HFF-Myc (cell line): ENCODE measurements at places on chromosomes 2 and 18.

DNA sequence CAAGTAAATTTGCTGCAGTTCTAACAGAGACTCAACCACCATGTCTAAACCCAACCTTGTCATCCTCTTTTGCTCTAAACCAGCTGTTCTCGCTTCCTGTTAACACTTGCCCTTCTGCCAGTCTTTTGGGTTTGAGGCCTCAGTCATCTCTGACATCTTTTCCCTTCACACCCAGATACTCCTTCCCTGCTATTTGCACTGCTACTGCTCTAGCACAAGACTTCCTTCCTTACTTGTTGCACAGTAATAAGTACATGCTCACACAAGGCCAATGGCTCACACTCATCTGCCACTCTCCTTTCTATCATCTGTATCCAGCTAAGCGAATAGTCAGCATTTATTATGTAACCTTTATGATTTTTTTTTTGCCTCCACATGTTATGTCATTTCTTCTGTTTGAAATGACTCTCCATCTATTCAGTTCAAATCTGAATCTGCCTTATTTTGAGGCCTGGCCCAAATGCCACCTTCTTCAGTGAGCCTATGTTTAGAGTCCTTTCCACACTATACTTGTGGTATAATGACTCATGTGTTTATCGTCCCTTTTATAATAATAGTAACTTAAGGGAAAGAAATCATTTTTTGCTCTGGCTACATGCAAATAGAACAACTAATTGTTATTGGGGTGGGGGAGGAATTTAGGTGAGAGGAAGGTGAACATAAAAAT is 22.5 kb upstream of the CDKL4 start:
- no peak for DNase-seq

- no peak for DNase-seq
Measured at GRCh38 chr2:57558312-57558711, 488.3 kb upstream of the VRK2 start.

DNA sequence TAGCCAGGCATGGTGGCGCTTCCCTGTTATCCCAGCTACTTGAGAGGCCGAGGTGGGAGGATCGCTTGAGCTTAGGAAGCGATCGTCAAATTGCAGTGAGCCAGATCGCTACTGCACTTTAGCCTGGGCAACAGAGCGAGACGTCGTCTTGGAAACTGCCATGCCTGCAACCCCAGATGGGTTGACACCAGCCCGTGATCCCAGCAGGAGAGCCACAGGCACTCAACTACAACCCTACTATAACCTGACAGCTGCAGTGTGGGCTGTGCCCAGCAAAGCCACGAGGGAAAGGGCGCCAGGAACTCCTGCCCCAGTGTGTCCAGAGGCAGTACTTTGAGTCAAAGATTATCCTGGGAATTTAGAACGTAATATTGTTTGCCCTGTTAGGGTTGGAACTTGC is 85.6 kb downstream of the SS18 start:
- no peak for DNase-seq

DNA sequence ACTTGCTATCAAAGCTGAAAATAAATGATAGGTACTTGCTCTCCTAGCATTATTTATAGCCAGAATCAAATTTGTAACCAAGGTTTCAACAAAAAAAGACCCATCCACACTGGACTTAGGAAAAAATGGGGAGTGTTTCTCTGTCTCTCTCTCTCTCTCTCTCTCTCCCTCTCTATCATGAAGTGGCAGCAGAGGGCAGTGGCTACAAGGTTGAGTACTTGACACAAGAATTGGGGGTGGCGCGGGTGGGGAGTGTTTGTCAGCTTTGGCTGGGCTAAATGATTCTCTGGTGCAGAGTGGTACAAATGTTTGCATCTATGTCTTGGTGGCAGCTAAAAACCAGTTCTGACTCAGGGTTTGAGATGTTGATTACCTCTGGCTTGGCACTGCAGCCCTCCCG is 85.0 kb downstream of the RBM43 start:
- no peak for DNase-seq
